ENCODE measurements at places on chromosomes 16 and 17. TPM values are rescaled to one million over a fixed set of nuclear protein-coding genes. Genes with fewer than 3 reads are reported as not detected.

Gene IRX5
- total RNA-seq = 0.60 TPM

Gene TMC5
- total RNA-seq = not detected

Gene DHRS7C
- total RNA-seq = not detected

Gene RGS11
- total RNA-seq = 2.4 TPM

Gene BRIP1
- total RNA-seq = 2.4 TPM

Gene NTN3
- 0.59 TPM for total RNA-seq

Gene TEKT5
- not detected for total RNA-seq

Gene ST6GALNAC1
- total RNA-seq = not detected

Gene ALOX15
- total RNA-seq = not detected

Gene HS3ST3B1
- total RNA-seq = 9.2 TPM

Gene PLD6
- 1.8 TPM for total RNA-seq

Gene SLC16A13
- total RNA-seq = 0.59 TPM

Gene TACO1
- 17.2 TPM for total RNA-seq

Gene RDM1
- 0.30 TPM for total RNA-seq

Gene WNK4
- 1.5 TPM for total RNA-seq

Data from smooth muscle cell of the umbilical artery (primary cell).